ENCODE measurements at places on chromosomes 5 and 9.

- no peak for DNase-seq
These were observed 11.5 kb downstream of the ANXA1 start for GRCh38 chr9:73162987-73163768.

- DNase-seq, result no peak
These were observed 122.0 kb downstream of the PRDM6 start for GRCh38 chr5:123211084-123211483.

DNA sequence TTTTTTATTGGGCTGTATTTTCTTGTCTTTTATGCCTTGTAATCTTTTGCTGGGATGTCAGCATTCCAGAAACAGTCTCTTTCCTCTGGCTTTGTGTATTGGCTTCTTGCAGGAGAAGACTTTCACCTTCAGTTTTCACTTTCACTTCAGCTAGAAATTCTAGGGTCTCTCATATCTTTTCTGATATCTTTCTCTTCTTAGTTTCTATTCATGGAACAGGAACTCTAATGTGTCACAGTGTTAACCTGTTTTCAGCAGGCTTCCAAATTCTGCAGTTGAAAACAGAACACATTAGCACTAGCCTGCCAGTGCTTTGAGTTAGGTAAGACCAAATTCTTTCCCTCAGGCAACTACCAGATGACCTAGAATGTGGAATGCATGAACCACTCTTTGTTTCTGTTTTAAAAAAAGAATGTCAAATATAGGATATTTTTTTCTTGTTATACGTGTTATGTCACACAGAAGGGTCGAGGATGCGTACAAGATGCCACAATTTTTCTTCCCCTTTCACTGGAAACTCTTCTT is 164.7 kb downstream of the TUSC1 start:
- no peak for DNase-seq

GRCh38 chr9:16398691-16399090 is 471.8 kb downstream of the BNC2 start:
- no peak for DNase-seq

DNA sequence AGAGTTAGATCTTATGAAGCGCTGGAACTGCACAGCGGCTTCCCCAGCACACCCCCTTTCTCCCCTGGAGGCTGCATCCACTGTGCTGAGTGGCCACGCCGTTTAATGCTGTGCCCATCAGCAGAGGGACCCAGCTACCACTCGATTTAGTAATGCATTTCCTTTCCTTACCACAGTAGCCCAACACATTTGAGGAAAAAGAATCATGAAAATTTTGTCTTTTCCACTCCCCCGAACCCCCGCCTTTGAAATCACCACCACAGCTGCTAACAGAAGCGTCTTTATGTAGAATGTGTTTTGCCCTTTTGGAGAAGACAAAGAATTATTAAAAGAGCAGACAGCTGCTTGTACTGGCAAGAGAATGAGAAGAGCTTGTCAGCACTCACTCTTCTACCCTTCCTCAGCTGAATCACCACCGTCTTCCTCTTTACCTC is 73.2 kb downstream of the ACER2 start:
- DNase-seq, result no peak

DNA sequence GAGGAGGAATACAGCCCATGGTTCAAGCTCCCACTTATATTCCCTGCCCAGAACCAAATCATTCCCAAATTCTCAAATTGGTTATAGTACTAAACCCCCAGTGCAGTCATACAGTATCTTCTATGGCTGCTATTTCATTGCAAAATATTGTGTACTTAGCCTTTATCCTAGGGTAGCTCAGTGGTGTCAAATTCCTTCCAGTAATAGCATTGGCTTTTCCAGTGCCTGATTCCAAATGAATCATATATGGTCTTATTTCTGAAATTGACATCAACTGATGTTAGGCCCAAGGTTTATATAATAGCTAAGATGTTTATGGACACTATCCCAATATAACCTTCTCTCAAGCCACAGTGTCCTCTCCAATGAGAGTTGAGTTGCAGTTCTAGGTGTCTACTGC is 256.7 kb downstream of the NDUFS4 start:
- no peak for DNase-seq

GRCh38 chr9:126146254-126147145 is 180.1 kb upstream of the MVB12B start:
- peak; percentile 86 for DNase-seq

DNA sequence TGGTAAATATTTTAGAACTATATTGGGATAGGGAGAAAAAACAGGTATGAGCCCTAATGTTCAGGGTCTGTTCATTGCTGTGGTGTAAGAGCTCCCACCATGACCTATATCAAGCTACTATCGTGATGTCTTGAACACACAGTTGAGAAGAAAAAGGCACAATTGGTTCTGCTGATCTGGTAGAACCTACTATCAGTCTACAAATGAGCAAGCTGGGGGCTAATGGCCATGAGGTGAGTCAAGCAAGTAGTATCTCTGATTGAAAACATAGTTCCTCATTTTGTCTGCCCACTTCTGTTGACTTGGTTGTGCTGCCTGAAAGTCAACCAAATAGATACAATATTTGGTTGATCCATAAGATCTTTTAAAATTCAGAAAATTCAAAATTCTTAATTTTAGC is 1026.3 kb downstream of the CDH12 start:
- no peak for DNase-seq

GRCh38 chr5:67355120-67355713 is 158.6 kb upstream of the CD180 start:
- no peak for DNase-seq

DNA sequence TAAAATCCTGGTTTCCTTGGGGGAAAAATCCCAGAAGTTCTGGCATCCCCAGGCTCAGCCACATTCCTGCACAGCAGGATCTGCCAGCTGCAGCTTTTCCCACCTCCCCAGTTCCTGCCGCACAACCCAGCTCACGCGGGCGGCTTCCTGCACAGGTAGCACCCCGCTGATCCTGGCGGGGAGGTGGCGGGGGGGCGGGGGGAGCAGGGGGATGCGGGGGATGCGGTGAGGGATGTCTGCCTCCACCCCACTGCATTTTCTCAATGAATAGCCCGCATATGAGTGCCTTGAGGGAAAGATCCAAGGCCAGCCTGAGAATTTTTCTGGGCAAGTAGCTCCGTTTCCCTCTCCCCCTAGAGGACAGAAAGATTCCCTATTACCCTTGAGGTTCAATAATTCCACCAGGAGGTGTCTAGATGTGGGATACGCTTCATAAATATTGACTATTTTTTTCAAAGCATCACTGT is 21.1 kb downstream of the GFPT2 start:
- no peak for DNase-seq

DNA sequence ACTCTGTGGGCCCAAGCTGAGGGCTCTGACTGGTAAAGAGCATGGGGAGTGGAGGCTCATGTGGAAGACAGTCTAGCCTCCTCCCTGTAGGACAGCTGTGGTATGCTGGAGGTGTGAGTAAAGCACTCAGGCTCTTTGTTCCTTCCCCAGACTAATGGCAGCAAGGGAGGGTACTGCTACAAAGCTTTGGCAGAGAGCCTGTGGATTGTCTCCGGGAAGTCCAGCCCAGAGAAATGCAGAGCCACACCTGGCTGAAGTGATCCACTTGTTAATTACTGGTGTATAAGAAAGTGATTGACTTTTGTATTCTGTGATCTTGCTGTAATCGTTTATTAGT is 161.7 kb downstream of the OXCT1 start:
- DNase-seq, result no peak
